ENCODE measurements at places on chromosomes 7 and 10. TPM values are rescaled to one million over a fixed set of nuclear protein-coding genes. Genes with fewer than 3 reads are reported as not detected.

DNA sequence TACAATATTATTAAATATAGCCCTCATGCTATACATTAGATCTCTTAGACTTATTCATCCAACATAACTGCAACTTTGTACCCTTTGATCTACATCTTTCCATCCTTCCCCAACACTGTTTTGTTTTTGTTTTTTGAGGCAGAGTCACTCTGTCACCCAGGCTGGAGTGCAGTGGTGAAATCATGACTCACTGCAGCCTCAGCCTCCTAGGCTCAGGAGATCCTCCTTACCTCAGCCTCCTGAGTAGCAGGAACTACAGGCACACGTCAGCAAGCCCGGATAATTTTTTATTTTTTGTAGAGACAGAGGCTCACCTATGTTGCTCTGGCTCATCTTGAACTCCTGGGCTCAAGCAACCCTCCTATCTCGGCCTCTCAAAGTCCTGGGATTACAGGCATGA is 53.3 kb downstream of the NT5C2 start:
- no peak for DNase-seq

DNA sequence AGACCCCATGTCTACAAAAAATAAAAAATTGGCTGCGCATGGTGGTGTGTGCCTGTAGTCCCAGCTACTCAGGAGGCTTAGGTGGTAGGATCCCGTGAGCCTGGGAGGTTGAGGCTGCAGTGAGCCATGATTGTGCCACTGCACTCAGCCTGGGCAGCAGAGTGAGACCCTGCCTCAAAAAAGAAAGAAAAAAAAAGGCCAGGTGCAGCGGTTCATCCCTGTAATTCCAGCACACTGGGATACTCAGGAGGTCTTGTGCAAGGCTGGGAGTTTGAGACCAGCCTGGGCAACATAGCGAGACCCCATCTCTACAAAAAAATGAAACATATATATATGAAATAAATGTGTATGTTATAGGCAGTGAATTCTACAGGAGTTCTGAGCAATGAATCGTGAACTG is 44.5 kb upstream of the UBE2H start:
- no peak for DNase-seq

GRCh38 chr7:82507976-82508677 is 64.5 kb upstream of the CACNA2D1 start:
- no peak for DNase-seq

- no peak for DNase-seq
Measured at GRCh38 chr10:43222210-43222720, 44.6 kb downstream of the RASGEF1A start.

GRCh38 chr10:111249925-111250324 is 173.1 kb downstream of the ADRA2A start:
- DNase-seq, result no peak

DNA sequence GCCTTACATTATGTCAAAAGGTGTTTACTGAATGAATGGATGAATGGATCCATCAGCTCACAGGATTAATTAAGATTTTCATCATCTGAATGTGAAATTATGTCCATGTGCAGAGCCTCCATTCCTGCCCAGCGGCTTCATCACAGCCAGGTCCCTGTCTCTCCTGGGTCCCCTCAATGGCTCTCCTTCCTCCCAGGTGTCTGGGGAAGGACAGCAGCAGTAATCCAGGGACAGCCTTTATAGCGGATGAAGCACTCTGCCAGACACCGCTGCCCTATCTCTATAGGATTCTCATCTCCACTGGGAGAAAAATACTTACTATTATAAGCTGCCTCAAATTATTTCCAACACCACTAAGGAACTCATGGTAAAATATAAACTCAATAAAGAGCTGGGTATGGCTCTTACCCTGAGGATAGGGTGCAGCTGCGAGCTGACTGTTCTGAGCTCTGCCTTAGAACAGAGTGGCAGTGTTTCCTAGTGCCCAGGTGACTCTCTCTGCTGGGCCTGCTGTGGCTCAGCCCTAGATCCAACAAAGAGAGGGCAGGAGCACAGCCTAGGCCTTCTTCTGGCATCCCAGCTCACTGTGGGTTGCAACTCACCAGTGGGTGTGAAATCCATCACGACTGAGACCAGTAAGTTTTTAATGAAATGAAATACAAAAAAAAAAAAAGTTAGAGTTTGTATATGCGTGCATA is 38.3 kb downstream of the GPRIN2 start:
- DNase-seq, result no peak

GRCh38 chr10:30366829-30367228 is 17.8 kb upstream of the MTPAP start:
- DNase-seq, result no peak

DNA sequence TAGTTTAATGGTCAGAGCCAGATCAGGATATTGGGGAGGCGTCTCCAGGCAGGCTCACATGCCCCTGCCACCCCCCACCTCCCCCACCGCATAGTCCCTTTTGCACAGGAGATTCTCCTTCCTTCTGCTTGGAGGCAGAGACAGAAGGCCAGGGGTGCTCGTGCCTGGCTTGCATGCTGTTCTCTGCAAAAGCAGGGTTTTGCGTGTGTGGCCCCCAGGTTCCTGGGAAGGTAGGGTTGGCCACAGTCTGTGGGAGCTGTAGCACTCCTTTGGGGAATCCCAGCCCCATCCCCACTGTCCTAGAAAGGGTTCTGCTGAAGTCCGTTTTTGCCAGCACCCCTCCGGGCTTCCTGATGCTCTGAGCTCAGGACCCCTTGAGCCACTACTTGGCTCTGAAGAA is 1.9 kb upstream of the TCERG1L start:
- DNase-seq, result no peak

Gene HABP2
- polyA plus RNA-seq, result 0.40 TPM

Gene FFAR4
- polyA plus RNA-seq, result not detected

Gene RAB19
- polyA plus RNA-seq, result 3.4 TPM
